ENCODE measurements at places on chromosomes 13 and 19.

GRCh38 chr13:28864544-28864943 lies 44.4 kb downstream of the MTUS2 start:
- no peak for DNase-seq

DNA sequence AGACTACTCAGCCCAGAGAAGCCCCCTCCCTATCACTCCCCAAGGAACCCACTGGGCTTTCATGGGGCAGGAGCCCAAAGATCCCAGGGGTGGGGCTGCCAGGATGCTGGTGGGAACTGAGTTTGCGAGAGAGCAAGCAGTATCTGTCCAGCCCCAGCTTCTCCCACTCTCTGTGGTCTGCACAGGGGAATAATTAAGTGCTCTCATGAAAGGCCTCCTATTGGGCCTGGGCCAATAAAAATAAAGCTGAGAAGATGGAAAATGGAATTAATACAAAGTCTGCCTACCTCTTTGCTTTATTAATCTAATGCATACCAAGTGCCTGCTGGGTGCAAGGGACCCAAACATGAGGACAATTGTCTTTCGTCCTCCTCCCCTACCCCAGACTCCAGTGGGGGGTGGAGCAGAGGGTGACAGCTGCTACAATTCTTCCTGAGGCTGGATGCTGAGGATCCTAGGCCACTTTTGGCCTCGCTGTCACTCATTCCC lies 5.4 kb downstream of the DDX39A start:
- DNase-seq: peak; percentile 3

GRCh38 chr13:112222971-112223370 lies 153.2 kb upstream of the SPACA7 start:
- DNase-seq: no peak

DNA sequence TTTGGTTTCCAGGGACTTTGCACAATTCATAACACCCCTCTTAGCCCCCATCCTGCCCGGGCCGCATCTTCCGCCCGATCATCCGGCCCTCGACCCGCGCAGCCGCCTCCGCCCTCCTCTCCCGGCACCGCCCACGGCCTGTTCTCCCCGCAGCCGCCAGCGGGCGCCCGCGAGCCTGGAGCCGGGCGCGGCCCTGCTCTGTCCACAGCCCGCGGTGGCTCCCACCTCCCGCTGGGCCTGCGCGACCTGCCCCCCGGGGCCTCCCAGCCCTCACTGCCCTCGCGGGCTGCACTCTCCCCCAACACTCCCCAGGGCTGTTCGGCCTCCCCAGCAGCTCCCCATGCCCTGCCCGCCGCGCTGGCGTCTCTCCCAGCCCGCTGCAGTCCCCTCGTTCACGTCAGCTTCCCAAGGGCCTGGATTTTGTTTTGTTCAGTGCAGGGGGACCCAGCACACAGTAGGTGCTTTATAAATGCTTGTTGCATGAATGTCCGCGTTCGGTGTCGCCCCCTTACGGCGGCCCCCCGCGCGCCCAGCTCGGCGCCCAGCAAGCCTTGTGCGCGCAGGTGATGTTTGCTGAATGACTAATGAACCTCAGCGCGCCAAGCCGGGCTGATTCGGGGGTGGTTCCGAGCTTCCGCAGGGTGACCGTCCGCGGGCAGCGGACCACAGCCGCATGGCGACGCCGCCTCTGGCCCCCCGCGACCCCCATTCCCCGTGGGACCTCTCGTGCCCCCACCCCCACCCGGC lies 4.6 kb upstream of the APC2 start:
- peak; percentile 98 for DNase-seq

GRCh38 chr13:76016799-76017400 lies 380.8 kb downstream of the LMO7 start:
- DNase-seq: peak; percentile 18

DNA sequence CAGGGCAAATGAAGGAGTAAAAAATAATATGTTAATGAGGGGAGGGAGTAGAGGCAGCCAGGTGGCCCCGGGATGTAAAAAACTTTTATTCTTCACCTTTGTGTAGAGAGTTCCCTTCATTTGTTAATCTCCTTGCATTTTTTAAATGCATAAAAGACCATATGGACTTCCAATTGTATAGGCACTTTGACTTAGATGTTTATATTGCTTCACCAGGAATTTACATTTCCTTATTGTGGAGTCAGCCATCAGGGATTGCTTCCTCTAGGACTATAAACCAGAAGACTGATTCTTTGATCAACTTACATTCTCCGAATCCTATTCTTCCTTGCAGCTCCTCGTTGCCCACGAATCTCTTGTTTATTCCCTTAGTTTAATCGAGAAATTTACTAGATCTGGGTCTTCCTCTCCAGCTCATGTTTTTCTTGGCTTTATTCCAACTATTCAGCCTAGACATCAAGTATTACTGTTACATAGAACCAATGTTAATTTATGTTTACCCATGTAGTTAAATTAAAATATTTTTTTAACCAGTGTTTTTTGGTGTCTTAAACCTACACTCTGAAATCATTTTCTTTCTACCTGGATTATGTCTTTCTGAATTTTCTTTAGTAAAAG lies 1187.0 kb upstream of the SLC10A2 start:
- DNase-seq: no peak

GRCh38 chr13:112839356-112840105 lies 129.5 kb upstream of the MCF2L start:
- DNase-seq: no peak

- no peak for DNase-seq
Measured at GRCh38 chr13:41494202-41494601, 36.9 kb downstream of the RGCC start.

DNA sequence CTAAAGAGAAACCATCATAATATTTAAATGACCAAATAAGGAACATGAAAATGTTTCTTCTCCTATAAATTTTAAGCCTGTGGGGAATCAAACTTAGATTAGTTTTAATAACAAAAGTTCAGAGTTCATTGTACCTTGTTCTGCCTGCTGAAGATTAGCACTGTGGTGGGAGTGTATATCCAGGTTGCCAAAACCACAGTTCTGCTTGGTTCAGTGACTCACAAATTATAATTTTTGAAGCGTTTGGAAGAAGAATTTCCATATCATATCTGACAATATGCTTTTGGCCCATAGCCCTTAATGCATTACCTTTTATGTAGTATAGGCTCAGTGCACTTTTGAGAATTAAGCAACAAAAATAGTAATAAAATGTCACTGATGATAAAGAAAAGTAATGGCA lies 545.2 kb downstream of the GPC6 start:
- no peak for DNase-seq

GRCh38 chr19:41955521-41955920 lies 3.6 kb downstream of the RABAC1 start:
- no peak for DNase-seq

- DNase-seq: no peak
Measured at GRCh38 chr19:32296694-32297093, 48.7 kb upstream of the ZNF507 start.

- no peak for DNase-seq
Measured at GRCh38 chr19:28401739-28402424, 811.1 kb downstream of the UQCRFS1 start.

- DNase-seq: no peak
Measured at GRCh38 chr13:74769333-74769732, 635.1 kb upstream of the KLF12 start.

DNA sequence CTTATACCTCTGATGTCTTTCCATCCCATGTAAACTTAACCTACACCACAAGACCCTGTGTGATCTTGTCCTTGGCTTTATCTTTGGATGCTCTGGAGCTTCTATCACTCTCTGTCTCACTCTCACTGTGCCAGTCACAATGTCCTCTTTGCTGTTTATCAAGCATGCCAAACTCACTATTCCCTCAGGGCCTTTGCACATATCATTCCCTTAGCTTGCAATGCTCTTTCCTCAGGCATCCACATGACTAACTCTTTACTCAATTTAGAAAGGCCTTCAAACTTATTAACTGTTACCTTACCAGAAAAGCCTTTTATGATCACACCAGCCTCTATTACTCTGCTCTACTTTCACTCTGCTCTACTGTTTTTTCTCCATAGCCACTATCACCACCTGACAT lies 354.1 kb downstream of the RFC3 start:
- DNase-seq: no peak

GRCh38 chr19:38946229-38947010 lies 15.7 kb downstream of the MRPS12 start:
- DNase-seq: no peak

DNA sequence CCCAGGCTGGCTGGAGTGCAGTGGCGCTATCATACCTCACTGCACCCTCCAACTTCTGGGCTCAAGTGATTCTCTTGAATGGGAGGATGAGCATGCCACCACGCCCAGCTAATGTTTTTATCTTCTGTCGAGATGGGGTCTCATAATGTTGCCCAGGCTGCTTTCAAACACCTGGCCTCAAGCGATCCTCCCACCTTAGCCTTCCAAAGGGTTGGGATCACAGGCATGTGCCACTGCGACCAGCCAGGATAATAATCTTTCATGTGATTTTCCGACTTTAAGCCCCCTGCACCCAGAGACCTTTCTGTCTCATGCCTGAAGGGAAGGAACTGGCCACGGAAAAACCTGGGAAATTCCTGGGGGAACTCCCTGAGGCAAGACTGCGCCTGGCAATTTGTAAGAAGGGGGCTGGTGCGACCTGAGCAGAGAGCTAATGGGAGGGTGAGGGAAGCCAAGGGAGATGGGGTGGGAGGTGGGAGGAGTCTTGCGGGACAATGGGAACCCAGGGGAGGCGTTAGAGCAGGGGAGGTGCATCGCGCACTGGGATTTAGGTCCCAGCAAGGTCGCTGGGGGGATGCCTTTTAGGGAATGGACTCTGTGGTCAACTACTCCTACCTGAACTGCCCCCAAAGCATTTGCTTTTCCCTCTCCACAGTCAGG lies 1.2 kb upstream of the CCDC124 start:
- DNase-seq: peak; percentile 12

- no peak for DNase-seq
Measured at GRCh38 chr13:46355088-46355468, 32.0 kb downstream of the RUBCNL start.

DNA sequence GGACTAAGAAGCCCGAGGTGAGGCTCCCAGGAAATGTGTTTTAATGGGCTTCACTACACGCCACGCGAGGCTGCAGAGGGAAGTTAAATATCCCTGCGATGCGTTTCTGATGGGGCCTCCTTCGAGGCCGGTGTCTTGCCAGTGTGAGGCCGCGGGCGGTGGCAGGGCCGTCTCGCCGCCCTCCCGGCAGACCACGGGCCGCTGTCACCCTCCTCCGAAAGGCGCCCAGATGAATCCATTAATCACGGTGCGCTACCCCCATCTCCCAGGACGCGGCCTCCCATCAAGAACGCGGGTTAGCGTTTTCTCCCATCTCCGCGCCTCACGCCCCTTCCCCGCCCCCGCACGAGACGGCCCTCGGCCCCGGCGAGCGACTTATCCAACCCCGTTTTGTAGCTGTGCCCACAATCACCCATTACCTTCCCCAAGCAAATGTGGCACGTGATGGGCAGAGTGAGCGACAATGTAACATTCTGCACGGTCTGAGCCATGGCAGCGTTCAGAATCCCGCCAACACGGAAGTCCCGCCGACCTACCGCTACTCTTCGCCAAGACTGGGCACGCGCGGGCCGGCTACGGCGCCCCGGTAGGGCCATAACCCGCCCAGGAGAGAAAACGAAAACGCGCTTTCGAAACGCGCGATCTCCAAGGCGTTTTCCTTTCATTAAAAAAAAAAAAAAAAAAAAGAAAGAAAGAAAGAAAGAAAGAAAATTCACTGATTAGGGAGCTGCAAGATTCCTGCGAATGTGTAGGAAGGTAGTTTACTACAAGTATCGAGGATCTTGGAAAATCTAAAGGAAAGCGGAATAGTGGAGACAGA lies at the start of gene OBI1:
TSS of gene OBI1 (minus strand) at position 526 of the 820 bp plus-strand sequence. CDS start at position 491, 35 bp downstream.
- peak; percentile 88 for DNase-seq

GRCh38 chr13:50098693-50099092 lies 83.4 kb downstream of the KCNRG start:
- no peak for DNase-seq

DNA sequence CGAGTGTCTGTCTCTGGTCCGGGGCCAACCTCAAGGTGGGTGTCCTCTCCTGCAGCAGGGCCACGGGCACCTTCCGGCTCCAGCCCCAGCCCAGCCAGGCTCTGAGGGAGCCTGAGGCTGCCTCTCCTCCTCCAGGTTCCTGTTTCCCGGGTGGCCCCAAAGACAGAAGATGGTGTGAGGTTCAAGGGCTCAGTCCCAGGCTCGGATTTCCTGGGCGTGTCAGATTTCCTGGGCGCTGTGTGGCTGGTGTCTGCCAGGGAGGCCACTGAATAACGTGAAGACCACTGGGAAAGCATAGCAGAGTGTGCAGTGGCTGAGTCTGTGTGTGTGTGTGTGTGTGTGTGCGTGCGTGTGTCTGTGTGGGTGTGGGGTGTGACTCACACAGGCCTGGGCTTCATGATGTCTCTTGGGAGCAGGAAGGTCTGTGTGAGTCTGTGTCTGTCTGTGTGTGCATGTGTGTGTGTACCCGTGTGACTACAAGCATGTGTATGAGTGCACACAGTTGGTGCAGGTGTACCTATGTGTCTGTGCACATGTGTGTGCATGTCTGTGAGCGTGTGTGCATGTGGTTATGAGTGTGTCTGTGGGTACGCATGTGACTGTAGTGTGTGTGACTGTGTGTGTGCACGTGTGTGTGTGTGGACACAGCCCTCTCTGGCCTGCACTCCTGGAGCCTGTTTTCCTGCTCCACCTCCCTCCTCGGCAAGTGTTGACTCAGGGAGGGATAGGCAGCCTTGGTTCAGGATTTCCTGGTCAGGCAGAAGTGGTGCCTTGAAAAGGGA lies 28.3 kb downstream of the CEBPA start:
- DNase-seq: no peak

DNA sequence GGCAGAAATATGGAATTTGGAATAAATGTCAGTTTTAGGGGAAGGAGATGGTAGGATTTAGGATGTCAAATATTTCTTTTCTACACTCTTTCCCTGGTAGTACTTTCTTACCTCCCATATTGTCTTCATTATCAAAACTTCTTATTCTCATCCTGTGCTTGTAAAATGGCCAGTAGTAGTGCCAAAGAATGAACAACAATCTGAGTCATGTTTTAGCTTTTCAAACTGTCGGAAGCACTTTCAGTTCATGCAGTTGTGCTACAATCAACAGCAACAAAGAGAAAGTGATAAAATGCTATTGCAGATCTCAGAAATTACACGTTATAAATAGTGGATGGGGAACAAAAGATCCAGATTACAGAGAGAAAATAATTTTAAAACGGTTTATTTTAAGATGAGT lies 193.7 kb upstream of the RXFP2 start:
- no peak for DNase-seq

DNA sequence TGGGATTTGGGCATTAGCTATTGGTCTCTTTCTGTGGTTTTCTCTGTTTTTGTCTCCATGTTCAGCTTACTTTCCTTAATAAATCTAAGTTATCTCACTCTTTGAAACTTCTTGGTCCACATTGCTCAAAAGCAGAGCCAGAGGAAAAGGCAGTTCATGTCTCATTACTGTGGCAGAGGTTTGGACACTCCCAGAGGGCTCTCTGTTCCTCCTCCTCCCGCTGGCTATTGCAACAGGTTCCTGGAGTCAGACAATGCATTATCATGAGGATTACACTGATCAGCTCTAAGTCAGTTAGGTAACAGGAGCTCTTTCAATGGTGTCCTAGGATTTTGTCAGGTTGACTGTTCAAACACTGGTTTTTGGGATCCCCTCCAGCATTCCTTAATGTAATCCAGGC lies 298.8 kb downstream of the NDFIP2 start:
- DNase-seq: no peak

- no peak for DNase-seq
Measured at GRCh38 chr13:60520902-60521569, 124.0 kb downstream of the TDRD3 start.
